EL (cell line): ENCODE measurements at places on chromosomes 2 and 18.

DNA sequence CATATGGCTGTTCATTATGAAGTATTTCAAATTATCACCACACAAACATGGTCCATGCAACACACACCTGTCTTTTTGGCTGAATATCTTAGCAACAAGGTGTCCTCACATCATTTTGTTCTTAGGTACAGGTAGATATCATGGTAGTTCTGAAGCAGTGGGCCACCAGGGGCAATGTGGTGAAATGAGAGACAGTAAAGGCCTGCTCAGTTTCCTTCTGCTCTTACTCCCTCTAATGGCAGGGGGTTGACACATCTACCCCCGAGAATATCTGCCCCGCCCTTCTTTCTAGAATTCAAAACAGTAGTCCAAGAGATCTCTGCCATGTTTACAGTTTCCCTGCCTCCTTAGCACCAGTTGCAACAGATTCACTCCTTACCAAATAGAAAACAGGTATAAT lies 147.0 kb upstream of the KLHL14 start:
- DNase-seq, result no peak

DNA sequence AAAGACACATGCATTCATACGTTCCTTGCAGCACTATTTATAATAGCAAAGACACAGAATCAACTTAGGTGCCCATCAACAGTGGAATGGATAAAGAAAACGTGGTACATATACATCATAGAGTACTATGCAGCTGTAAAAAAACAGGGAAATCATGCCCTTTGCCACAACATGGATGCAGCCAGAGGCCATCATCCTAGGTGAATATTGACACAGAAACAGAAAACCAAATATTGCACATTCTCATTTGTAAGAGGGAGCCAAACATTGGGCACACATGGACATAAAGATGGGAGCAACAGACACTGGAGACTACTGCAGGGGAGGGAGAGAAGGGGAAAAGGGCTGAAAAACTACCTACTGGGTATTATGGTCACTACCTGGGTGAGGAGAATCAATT lies 73.5 kb downstream of the SESTD1 start:
- DNase-seq, result no peak

DNA sequence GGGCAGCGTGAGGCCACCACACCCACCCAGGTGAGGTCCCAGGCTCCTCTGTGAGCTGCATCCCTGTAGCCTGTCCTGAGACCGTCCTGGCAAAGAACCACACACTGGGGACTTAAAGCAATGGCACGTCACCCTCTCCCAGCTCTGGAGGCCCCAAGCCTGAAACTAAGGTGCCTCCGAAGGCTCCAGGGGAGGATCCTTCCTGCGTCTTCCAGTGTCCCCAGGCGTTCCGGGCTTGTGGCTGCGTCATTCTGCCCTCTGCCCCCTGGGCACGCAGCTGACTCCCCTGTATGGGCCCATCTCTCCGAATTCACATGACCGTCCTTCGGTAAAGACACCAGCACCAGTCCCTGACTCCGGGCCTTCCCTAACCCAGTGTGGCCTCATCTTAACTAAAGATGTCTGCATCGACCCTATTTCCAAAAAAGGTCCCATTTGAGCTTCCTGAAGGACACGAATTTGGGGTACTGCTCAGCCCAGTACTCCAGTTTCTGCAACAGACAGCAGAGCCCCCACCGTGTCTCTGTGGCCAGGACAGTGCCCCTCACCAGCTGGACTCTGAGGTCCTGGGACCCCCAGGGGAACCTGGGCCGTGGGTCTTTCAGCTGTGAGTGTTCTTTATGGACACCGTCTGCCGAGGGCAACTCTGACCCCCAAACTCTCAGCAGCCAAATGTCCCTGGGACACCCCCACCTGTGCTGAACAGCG lies 75.2 kb upstream of the CTDP1 start:
- DNase-seq, result no peak

DNA sequence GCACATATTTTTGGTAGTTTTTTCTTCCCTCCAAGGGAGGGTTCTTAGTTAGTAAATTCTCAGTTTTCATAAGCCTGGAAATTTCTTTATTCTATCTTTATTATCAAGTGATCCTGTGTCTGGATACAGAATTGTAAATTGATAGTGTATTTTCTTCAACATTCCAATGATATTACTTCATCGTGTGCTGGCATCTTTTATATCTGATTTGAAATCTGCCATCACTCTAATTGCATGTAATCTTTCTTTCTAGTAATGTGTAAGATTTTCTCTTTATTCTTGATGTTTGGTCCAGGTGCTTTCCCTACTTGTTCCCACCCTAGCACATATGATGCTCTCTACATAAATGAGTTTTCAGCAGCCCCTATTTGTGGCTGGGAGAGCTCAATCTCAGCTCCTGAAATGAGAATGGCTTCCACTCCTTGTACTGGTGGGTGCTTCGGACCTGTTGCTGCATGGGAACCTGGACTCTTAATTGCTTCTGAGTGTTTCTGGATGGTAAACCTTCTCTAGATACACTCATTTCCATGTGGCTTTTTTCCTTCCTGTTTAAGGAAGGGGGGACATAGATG lies 102.7 kb downstream of the SMIM21 start:
- DNase-seq, result no peak

GRCh38 chr18:25229920-25230319 lies 122.0 kb downstream of the ZNF521 start:
- no peak for DNase-seq

GRCh38 chr2:143422681-143423080 lies 293.5 kb downstream of the ARHGAP15 start:
- no peak for DNase-seq

DNA sequence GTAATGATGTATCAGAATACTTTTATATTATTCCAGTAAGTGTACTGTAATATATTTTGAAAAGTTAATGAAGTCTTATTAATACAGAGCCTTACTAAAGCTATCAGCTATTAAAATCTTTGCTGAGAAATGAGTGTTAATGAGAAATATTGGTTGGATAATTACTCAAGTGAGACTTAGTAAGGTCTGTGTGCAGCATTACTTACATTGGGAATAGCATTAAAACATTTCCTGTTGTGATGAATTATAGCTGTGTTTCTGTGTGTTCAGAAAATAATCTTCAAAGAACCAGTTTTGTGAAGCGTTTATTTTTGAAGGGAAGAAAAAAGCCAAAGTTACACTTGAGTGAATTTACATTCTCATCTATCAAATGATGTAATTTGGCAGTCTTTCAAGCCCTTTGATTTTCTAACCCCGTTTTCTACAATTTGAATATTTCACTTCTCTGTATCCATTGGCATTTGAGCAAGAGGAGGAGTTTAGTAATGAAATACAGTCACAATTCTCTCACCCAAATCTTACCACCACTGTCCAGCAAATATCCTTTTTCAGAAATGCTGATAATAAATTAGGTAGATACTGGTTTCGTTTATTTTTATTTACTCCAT lies 123.5 kb upstream of the BOD1L2 start:
- no peak for DNase-seq

- no peak for DNase-seq
Observed at GRCh38 chr2:137049518-137049917, 284.2 kb downstream of the THSD7B start.

DNA sequence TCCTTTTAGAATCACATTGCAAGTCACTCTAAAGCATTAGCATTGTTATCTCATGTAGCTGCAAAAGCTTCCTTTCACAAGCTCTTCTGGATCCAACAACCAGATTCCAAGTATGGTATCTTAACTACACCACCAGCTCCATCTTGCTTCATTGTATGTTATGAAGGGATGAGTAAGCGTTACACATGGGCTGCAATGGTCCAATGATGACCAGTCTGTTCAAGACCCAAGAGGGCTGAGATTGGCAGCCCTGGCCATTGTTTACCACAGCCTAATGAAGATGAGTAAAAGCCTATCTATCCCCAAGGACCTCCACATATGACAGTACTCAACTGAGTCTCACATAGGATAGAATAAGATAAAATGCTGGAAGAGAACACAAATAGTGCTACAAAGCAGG lies 6.3 kb downstream of the CFLAR start:
- no peak for DNase-seq

DNA sequence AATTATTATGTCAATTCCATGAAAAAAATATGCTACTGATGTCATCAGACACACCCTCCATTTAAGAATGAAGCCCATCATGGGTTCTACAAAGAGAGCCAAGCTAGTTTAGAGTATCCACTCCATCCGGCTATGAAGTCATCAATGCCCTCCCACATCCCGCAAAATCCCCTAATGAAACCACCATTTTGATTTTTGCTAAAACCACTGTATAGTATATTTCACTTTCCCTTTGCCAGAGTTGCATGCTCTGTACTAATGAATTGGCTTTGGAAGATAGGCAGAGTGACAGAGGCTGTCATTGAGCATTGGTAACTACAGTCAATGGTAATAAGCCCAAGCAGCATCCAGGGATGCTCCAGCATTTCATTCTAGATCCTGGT lies 118.6 kb downstream of the ANKRD44 start:
- DNase-seq, result no peak

- no peak for DNase-seq
Observed at GRCh38 chr2:145290986-145291385, 771.1 kb upstream of the ZEB2 start.

GRCh38 chr18:8264861-8265411 lies 344.3 kb upstream of the RAB12 start:
- DNase-seq, result no peak

DNA sequence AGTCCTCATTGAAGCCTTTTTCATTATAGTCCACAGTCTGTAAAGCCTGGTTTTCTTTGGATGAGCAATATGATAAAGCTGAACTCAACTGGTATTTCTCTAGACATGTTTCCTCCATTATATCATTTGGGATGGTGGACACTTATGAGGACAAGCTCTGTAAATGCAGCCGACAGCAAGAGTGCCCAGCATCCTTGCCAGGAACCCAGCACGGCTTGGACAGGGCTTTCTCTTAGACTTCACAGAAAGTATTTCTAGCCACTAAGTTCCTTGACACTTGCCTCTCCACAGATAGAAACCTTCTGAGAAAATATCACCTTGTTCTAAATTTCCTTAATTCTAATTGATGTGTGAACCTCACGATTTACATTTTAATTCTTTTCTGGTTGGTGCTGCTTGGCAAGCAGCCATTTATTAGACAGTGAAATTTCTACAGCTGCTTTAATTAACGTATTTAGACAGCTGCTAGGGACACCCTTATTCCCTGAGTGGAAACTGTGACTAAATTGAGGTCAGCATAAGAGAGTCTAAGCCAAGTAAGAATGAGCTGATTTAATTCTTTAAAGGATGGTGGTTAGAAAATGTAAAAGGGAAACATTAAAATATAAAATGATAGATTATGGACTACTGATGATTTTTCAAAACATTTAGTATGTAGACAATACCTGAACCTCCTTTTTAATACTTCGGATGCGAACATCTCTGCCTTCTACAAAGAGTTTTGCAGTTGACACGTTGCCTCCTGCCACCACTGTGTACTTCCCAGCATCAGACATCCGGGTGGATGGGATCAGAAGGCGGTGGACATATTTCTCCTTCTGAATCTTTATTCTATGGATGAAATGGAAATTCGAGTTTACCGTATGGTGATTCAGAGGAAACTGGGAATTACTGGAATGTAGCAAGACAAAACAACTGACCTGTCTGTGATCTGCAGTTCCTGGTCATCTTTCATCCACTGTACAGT lies 39.8 kb downstream of the TTN start:
- no peak for DNase-seq

DNA sequence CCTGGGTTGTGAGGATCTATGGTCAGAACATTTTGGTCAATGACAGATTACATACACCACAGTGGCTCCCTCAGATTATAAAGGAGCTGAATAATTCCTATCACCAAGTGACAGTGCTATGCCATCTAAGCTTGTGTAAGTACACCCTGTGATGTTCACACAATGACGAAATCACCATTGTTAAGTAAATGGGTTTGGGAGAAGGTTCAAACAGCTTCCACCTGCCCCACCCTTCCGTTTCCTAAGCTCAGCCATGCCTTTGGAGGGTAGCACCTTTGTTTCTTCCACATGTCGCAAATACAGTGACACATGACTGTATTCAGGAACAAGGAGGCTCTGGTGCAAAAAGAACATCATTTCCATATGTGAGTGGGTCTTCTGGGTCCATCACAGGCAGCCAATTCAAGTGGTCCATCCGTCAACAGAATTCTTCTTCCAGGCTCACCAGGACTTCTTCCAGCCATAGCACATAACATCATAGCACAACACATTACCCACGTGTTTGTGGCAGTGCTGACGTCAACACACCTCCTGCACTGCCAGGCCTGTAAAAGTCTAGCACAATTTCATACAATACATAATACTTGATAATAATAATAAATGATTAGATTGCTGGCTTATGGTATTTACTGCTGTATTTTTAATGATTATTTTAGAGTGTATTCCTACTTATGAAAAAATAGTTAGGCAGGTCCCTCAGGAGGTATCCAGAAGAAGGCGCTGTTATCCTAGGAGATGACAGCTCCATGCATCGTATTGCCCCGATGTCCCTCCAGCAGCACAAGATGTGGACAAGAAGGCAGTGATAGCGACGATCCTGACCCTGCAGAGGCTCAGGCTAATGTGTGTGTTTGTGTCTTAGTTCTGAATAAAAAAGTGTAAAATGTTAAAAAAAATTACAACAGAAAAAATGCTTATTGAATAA lies 264.8 kb downstream of the ANAPC1 start:
- no peak for DNase-seq

GRCh38 chr2:115848192-115848591 lies 1405.8 kb downstream of the DPP10 start:
- DNase-seq, result no peak

- no peak for DNase-seq
Observed at GRCh38 chr2:155115846-155116245, 417.4 kb downstream of the KCNJ3 start.

DNA sequence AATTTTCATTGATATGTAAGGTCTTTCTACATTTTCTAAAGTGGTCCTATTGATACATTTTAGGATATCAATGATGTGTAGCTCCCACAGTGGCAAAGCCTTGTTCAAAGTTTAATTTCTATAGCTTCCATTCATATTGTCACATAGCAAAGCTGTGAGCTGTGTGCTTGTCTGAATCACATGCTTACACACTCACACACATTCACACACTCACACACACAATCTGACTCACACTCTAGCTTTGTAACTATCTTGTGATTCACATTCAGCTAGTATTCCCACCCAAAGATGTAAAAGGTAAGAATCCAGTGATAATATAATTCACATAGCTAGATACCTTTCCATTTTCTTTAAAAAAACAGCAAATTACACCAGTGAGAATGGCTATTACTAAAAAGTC lies 58.7 kb downstream of the MAPRE2 start:
- peak; percentile 16 for DNase-seq

DNA sequence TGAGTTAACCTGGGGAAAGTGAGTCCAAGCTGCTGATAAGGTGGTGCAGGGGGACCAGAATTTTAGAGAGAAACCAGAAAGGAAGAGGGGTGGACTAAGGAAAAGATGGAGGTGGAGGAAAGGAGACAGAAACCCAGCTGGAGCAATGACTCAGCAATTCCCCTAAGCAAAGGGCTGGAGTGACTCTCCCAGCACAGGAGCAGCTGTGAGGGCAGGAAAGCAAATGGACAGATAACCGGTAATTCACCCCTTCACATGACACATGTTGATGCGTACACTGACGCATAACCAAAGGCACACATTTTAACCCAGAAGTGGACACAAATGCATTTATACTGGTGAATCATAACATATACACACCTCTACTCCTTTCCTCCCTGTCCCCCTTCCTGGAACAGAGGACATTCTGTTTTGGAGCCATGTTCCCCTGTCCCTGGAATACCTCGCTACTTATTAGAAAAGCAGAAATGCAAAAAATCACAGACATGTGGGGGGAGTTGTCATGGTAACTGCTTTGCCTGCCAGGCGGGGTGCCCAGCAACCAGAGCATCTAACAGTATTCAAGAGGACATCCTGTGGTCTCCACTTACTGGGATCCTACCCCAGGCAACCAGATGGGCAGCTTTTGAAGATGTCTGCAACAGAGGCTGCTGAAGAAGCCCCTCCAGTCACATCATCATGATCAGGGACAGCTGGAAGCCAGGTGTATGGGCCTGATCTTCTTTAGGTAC lies 4.7 kb downstream of the CDK5R2 start:
- peak; percentile 72 for DNase-seq
